ENCODE measurements at places on chromosomes 13 and 19.

GRCh38 chr19:29505097-29505824 is 20.5 kb upstream of the VSTM2B start:
- DNase-seq, result no peak

GRCh38 chr19:51690454-51691073 is 2.6 kb upstream of the SPACA6 start:
- DNase-seq, result peak; percentile 62

- no peak for DNase-seq
Measured at GRCh38 chr19:10692673-10693264, 8.5 kb upstream of the QTRT1 start.

DNA sequence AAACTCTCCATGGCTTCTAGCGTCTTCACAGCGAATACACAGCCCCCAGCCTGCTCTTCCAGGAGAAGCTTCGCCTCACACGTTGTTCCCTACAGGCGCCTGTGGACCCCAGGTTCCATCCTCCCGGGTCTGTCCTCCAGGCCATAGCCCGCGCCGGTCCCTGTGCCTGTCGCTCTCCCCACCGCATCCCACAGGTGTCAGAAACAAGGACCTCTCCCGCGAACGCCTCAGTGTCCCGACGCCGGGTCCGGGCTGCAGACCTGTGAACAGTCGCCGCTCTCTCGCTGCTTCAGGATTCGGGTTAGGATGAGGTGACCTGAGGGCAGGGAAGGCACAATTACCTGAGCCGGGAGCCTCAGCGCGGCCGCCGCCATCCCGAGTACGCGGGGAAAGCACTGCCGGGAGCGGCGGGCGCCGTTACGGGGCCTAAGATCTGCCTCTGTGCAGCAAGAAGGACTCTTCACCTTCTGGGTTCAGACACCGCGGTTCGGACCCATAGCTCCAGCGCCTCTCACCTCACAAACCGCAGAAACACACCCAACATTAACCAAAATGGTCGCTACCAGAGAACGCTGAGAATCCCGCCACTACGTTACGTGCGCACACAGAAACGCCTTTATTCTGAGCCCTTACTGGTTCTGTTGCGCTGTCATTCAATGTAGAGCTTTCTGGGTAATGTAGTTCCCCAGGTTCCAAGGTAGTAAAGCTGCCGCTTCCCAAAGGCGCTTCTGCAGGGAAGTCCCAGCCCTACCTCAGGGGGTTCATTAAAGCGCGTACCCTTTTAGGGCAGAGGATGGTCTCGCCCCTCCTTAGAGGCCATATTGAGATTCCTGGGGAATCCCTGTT is at the start of gene ZNF418:
ZNF418 (minus strand) TSS at position 583 of the 846 bp plus-strand sequence. CDS start 1,580 bp downstream, outside the sequence.
- peak; percentile 12 for DNase-seq

GRCh38 chr13:27171827-27172494 is 350 bp upstream of the USP12 start:
- peak; percentile 89 for DNase-seq

DNA sequence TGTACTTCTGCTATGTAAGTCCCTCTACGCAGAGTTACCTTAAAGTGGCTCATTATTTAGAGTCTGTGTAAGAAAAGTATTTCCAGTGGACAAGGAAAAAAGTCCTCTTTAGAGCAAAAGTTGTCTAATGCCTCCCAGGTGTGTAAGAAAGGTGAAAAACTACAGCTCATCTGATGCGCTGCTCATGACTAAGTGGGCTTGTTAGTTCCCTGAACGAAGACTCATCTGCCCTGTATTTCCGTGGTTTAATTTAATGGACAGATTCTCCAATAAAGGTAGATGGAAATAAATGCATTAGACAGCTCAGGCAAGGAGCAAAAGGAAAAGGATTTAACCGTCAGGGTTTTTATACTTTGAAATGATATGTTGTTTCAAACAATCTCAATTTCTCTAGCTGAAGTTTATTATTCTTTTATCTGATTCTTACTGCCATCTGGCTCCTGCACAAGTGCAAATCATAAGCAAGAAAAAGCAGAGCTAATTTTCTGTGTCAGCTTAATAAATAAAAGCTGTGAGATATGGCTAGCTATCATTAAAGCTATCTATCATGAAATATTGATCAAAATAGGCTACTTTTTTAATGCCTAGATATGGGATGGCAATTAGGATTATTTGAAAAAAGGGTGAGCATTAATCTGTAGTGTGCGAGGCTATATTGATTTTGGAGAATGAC is 73.7 kb upstream of the PCDH9 start:
- DNase-seq, result no peak

DNA sequence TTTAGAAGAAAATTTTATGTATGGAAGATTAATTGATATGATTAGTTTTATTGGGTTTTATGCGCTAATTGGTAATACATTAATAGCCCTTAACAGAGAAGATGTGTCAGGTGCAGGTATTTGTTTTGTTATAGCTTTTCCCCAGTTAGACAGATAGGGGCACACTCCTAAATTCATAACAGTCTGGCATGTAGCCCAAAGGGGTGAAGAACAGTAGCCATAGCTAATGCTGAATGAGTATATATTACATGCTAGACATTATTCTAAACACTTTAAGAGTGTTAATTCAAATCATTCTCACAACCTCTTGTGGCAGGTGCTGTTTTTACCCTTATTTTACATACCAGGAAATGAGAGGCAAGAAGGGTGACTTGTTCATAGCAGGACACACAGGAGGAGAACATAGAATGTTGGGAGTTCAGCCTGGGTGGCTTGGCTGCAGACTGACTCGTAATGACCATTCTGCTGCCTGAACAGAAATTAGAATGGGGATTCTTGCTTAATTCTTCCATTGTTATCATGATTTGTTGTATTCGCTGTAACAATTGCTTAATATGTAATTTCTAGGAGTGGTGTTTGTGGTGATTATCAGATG is 20.1 kb downstream of the PCCA start:
- no peak for DNase-seq

GRCh38 chr19:41543582-41543981 is 32.4 kb upstream of the CEACAM21 start:
- DNase-seq, result no peak

DNA sequence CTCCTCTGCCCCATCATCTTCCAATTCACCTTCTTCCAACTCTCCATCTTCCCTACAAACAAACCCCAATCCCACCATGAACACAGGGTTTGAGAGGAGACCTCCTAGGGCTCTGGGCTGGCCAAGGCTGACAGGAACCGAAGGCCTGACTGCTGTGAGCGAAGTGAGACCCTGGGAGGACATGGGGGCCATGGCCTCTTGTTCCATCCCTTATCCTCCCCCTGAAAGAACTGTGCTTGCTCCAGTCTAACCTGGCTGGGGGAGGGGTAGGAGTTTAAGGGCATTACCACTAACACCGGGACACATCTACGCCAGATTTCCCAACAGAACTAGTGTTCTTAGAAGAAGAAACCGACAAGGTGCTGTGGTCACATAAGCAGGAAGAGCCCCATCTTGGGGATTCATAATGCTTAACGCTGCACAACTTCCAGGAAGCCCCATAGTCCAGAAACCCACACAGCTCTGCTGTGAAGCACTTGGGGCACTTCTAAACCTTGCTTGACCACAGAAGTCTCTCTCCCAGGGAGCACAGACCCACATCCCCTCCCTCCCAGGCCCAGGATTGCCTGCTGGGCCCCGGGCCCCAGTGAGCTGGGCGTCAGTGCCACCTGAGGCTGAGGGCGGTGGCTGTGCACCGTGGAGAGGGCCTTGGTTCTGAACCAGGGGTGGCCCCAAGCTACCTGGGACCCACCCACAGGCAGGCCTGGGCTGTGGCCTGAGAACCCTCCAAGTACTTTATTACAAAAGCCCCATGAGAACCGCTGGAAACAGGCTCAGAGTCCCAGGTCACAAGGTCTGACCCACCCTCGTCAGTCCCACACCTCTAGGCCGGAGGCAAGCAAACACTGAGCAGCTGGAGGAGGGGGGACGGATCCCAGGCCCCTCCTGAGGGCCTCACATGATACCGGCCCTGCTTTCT is 18.8 kb downstream of the ZC3H4 start:
- no peak for DNase-seq

GRCh38 chr13:110638814-110639806 is 23.8 kb downstream of the NAXD start:
- DNase-seq, result no peak

- DNase-seq, result no peak
Measured at GRCh38 chr13:109144693-109145437, 515.5 kb downstream of the MYO16 start.

GRCh38 chr13:32310134-32310706 is 4.9 kb downstream of the ZAR1L start:
- peak; percentile 6 for DNase-seq

DNA sequence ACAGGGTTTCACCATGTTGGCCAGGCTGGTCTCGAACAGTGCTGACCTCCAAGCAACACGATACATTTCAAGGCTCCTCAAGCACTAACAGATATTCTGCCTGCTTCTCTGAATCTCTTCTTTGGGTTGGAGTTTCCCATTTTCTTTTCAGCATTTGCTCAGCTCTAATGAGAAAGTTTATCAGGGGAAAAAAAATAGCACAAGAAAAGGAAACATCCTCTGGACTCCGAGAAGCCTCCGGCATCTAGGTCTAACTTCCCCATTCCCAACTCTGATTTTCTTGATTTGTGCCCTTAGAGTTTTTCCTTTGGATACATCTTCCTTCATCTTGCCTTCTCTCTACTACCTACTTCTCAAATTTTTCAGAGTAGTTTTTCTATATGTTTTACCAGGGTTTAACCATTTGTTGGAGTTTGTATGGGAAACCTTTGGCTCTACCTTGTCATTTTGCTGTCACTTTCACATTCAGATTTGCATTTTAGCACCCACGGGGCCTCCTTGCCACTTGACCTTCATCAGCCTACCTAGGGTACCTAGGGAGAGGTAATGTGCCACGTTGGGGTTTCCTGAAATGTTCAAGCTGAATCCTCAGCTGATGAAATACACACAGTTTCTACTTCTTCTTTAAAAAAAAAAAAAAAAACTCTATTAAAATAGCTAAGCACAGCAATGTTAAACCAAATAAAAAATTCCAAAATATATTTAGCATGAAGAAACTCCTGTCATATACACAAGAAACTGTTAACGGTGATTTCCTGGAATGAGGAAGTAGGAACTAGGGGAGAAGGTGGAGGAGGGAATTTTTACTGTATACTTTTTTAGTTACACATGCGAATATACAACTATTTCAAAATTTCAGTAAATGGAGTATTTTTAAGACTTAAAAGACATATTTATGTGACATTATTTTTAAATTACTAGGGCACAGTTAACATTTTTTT is 5.1 kb upstream of the USP12 start:
- no peak for DNase-seq

DNA sequence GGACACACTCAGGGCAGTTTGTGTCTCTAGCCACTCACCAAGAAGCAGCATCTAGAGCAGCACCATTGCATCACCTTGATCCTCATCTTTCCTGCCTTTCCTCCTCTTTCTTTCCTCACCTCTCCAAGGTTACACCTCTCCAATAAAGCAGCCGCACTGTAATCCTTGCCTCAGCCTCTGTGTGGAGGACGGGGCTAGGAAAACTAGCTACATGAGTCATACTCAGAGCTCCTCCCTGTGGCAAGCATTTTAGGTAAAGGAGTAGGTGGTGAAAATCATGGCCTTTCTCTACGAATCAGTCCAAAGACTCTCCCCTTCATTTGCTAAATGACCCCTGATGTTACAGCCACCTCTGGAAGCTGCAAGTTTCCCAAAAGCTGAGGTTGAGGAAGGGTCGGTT is 108.9 kb downstream of the DNAJC15 start:
- no peak for DNase-seq

- no peak for DNase-seq
Measured at GRCh38 chr19:49793561-49793840, 19.6 kb downstream of the FUZ start.

- DNase-seq, result no peak
Measured at GRCh38 chr19:16347706-16348105, 23.1 kb downstream of the KLF2 start.

- DNase-seq, result no peak
Measured at GRCh38 chr13:113526466-113527220, 36.1 kb upstream of the DCUN1D2 start.

GRCh38 chr19:56066152-56067023 is 54.7 kb downstream of the ZNF787 start:
- DNase-seq, result peak; percentile 58

DNA sequence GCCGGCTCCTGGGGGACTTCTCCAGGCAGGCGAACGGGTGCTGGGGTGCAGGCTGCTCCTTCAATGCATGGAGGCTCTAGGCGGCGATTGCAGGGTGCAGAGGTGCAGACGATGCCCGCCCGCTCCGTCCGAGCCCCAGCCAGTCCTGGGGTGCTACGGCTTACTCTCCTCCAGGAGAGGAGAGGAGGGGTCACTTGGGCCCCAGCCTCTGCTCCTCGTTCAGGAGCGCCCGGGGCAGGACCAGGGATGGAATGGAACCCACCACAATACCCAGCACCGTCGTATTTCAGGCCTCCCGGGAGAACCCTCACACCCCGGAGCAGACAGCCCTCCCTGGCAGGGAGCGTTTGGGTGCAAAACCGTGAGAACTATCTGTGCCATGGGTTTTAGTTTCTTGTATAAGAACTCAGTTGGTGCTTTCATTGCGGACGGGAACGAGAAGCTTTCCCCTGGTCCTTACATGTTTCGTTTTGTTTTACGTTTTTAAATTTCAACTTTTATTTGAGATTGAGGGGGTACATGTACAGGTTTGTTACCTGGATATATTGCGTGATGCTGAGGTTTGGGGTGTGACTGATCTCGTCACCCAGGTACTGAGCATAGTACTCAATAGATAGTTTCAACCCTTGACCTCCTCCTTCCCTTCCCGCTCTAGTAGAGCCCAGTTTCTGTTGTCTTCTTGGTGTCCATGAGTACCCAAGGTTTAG is 46.8 kb downstream of the ARHGEF18 start:
- DNase-seq, result no peak

- DNase-seq, result peak; percentile 50
Measured at GRCh38 chr13:51286135-51287002, 53.1 kb upstream of the SERPINE3 start.

DNA sequence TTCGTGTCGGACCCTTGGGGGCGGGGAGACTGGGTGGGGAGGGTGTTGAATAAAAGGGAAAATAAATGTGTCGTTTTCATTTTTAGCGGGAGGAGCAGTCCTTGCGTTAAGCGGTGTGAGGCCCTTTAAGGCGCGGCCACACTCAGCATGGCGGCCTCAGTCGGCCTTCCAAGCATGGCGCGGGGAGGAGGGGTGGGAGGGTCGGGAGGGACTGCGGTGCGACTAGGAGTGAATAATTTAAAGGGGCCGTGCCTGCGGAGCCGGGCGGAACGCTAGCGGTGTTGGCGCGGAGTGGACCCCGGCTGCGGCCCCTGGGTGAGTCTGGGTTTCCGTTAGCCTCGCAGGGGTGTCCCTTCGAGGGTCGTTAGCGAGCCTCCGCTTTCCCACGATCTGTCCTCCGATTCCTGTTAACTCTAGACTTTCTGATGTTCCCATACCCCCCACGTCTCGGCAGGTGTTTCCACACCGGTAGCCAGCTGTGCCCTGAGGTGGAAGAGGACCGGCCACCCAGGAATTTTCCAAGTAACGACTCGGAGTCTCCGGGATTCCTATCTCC is 1.5 kb upstream of the PNPLA6 start:
- peak; percentile 83 for DNase-seq

GRCh38 chr13:46687810-46688209 is 109.2 kb downstream of the ESD start:
- no peak for DNase-seq

Data from T-helper 9 cell (primary cell).